ENCODE measurements at places on chromosomes 7 and 10.
A peak's percentile ranks its signal among the peaks of the same experiment; 100 is the strongest.

DNA sequence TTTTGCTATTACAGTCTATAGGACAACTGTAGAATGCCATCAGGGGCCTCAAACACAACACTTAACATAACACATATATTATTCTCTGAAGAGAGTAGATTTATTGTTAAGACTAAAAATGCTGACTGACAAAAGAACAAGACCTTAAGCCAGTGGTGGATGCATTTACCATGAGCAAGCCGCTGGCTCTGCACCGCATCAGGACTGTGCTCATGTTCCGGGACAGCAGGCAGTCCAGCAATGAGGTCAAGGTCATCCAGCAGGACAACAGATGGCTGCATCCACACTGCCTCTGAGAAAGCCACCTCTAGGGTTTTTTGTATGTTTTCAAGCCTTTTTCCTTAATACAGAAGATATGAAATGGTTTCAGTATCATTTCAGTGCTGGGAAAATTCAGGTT, 23.8 kb downstream of the PEX1 start:
- no peak for DNase-seq

- no peak for DNase-seq
Observed at GRCh38 chr10:120493411-120494312, 36.6 kb downstream of the PLPP4 start.

DNA sequence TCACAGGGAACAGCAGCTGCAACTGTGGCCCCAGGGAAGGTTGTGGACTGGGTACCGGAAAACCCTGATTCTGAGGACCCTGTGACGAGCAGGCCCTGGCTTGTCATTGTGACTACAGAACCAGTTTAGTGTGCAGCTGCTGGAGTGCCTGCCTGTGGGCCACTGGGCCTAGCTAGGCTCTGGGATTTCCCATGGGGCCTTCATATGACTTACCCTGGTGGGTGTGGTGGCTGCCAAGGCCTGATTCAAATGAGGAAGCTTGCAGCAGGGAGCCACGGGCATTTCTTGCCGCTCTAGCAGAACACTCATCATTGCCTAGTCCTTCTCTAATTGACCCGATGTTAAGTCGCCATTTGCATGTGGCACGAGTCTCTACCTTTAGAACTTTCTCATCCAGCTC, 14.7 kb upstream of the CAMK2G start:
- peak; percentile 83 for DNase-seq

DNA sequence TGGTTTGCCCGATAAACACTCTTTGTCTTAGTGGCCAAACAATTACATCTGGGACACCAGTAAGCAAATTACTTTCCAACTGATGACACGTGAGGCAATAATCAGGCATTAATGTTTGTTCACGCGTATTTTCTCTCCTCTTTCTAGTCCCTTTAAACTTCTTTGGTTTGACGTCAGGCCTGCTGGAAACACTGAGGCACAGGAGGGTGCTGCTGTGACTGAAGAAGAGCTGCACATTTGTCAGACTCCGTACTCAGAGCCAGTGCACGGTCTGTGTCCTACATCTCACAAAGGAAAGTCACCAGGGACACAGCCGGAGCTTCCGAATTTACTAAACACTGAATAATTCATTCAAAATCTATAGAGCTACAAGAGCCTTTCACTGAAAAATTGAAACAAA, 57.6 kb upstream of the ANAPC16 start:
- DNase-seq, result no peak

DNA sequence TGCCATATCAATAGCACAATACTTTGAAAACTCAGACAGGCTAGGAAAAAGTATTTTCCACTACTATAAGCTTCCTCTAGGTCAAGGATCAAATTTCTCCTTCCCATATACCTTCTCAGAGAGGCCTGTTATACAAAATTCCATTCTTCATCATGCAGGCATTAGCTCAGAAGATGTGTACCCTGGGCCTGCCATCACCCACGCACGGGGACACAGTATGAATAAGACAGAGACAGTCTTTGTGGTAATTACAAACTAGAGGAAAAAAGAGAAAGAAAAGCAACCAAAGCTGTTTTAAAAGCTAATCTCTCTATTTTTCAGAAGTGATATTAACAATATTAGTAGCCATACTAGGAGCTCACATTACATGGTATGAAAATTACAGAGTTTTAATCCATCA, 236.8 kb upstream of the AOAH start:
- DNase-seq, result no peak

DNA sequence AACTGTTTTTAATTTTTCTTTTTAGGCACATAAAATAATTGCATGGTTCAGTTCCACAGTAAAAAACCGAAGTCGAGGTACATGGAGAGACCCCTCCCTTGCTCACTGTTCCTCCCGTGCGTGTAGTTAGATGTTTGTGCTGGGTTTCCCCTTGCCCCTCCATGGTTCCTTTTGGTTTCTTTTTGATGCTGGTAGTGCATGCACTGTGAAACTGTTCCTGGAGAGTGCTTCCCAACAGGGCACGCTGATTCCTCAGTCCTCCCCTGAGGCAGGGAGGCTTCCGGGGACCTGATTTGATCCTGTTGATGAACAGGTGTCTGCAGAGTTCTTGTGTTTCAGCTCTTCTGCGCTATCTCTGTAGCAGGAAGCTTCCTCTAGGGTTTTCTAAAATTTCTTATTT, 69.5 kb downstream of the ADCY1 start:
- no peak for DNase-seq

- DNase-seq, result no peak
Observed at GRCh38 chr7:150447966-150448788, 2.3 kb upstream of the GIMAP8 start.

- no peak for DNase-seq
Observed at GRCh38 chr7:3076163-3076562, 32.5 kb upstream of the CARD11 start.

DNA sequence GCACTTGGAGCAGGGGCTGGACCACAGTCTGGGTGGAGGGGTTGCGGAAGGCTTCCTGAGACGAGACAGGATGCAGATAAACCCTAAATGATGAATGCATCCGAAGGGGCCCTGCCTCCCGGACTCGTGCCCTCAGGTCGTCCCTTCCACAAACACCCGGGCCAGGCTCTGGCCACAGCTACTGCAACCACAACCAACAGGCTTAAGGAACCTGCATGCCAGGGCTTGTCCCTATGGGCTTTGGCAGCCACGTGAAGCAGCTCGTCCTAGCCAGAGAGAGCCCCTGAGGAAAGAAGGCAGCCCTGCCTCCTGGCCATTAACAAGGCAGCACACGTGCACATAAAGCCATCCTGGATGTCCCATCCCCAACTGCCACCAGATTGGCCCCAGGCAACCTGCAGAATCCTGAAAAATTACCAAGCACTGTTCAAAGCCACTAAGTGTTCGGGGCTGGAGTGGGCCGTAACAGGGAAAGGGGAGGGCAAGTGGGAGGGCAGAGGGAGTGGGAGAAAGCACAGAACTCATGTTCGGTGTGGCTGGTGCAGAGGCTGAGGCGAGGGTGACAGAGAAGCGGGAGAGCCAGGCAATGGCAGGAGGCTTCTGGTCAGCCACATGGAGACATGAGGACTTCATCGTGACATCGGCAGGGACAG, 62.7 kb downstream of the MAD1L1 start:
- no peak for DNase-seq

DNA sequence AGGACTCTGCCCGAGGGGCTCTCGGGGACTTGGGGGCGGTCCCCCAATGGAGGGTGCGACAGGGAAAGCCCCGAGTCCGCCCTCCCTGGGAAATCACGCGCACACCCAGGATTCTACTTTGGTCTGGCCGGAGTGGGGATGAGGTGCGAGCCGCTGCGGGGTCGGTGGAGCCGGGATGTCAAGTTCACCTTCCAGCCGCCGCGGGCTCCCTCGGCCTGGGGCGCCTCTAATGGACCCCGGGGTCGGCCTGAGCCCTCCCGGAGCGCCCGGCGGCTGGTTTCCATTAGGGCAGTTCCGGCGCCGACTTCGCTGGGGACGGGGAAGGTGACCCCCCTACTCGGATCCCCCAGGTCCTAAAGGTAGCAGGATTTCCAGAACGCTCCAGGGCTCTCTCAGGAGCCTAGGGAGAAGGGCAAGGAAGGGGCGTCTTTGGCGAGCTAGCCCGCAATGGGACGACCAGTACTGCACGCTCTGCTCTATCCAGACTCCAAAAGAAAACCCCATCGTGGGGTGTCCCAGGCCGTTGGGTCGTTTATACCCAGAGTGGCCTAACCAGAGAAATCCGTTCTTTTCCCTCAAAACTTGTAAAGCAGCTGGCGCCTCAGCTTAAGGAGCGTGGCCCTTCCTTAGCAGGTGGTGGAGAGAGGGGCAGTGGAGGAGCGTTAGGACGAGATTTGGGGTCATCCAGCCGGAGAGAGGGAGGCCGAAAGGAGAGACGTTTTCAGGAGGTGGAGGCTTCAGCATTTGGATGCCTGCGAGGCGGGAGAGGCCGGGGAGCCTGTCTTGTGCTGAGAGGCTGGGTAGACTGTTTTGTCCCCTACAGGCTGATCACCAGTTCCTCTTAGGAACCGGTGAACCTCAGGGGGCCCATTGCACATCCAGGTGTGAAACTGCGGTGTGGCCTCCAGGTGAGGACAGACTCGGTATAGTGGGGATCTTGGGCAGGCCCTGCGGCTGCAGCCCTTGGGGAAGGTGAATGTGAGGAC, 860 bp upstream of the WDR86 start:
- DNase-seq, result no peak

GRCh38 chr7:155427411-155428038, 30.4 kb upstream of the EN2 start:
- peak; percentile 19 for DNase-seq

GRCh38 chr10:24451325-24451820, 242.4 kb downstream of the KIAA1217 start:
- no peak for DNase-seq

- peak; percentile 65 for DNase-seq
Observed at GRCh38 chr10:117936141-117936540, 110.6 kb downstream of the RAB11FIP2 start.

GRCh38 chr7:11457419-11457818, 374.6 kb downstream of the THSD7A start:
- no peak for DNase-seq

DNA sequence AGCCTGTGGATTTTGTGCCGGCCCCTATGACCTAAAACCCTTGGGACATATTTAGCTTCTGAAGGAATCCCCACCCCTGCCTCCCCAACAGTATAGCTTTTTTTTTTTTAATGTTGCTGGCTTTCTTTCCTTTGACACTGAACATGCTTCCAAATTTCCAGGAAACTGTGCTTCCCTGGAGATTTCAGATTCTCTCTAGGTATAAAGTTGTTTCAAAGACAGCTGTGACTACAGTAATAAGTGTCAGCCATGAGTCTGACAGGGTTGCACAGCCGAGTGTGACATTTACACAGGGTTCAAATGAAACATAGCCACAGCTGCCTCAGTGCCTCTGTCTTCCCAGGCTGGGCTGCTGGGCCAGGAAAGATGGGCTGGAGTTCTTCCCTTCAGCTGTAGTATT, 466.6 kb upstream of the COBL start:
- DNase-seq, result no peak

DNA sequence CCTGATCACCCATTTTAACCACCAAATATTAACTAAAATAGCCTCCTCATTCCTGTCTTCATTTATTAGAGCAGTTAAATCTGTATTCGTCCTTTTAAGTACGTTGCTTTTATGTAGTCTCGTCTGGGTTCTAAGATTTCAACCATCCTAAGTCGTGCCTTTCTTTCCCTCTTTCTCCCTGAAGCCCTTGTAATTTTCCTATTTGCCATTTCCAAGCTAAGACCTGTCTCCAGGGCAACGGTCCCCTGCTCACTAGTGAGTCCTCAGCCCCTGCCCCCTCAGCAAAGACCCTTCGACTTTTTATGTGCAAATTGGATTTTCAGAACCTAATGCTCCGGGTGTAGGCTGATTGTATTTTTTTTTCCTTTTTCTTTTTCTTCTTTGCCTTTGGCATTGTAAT, 16.1 kb upstream of the MEST start:
- DNase-seq, result no peak

DNA sequence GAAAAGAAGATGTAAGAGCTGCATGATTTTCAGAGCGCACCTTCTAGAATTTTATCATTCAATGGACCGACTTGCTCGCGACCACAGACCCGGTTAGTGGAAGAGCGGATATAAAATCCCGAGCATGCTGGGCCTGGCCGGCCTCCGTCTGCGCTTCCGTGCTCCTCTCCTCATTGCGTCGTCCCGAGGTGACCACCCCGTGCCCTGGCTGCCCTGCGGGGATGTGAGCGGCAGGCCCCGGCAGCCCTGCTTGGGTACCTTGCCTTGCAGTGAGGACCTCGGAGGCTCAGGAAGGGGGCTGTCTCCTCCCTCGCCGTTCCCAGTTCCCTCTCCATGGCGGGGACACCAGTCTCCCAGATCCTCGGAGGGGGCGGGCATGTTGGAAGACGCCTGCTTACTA, 330.9 kb upstream of the SHH start:
- DNase-seq, result no peak

- no peak for DNase-seq
Observed at GRCh38 chr7:17773289-17773626, 167.0 kb downstream of the SNX13 start.

Measured in lower lobe of right lung (tissue), 2 donors.